ENCODE measurements at places on chromosomes 12 and 14. TPM values are rescaled to one million over a fixed set of nuclear protein-coding genes. Genes with fewer than 3 reads are reported as not detected.

Gene CCDC38
- total RNA-seq: not detected

Gene TMEM52B
- not detected for total RNA-seq

Gene MPHOSPH9
- 42.5 TPM for total RNA-seq

Gene EML5
- total RNA-seq: 2.9 TPM

Gene TSPAN19
- total RNA-seq: not detected

Gene CLBA1
- total RNA-seq: 21.1 TPM

Gene BRI3BP
- 8.0 TPM for total RNA-seq

Gene IFT81
- total RNA-seq: 6.3 TPM

Gene TAS2R50
- total RNA-seq: 3.1 TPM

Gene CCDC175
- not detected for total RNA-seq

DNA sequence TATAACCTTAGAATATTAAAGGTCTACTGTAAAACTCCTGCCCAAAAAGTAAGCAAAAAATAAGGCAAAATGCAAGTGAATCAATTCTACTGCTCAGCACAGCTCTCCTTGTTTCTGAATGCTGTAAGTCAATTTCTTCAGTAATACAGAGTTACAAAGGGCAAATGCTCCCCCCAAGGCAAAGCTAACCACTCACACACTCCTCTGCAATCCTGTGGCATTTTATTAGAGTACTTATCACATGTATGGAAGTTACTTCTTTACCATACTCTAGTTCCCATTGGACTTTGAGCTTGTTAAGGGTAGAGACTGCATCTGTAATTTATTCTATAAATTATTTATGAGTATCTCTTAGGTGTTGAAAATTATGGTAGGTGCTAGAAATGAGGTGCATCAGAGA lies 27.2 kb downstream of the SEL1L start:
- H3K27ac ChIP-seq: no peak overlapping the region
- H3K27me3 ChIP-seq: no peaks in the 10 kb centered on the region
- H3K4me1 ChIP-seq: peaks cover 60% of the 10 kb centered on the region
- no peak overlapping the region for H3K4me3 ChIP-seq

- no peaks in the 10 kb centered on the region for H3K4me1 ChIP-seq
- DNase-seq: no peak
- no peak overlapping the region for H3K27ac ChIP-seq
- H3K36me3 ChIP-seq: no peaks in the 10 kb centered on the region
- no peak overlapping the region for H3K4me3 ChIP-seq
Observed at GRCh38 chr14:28373721-28374120, 392.9 kb upstream of the FOXG1 start.

- H3K36me3 ChIP-seq: no peaks in the 10 kb centered on the region
- DNase-seq: no peak
- no peak overlapping the region for H3K27ac ChIP-seq
- H3K27me3 ChIP-seq: no peaks in the 10 kb centered on the region
- no peak overlapping the region for H3K4me3 ChIP-seq
Observed at GRCh38 chr14:38080696-38081095, 127.0 kb upstream of the SSTR1 start.

GRCh38 chr14:74586681-74587362 lies 25.2 kb downstream of the LTBP2 start:
- peaks cover 21% of the 10 kb centered on the region for H3K4me1 ChIP-seq
- no peaks in the 10 kb centered on the region for H3K36me3 ChIP-seq
- H3K4me3 ChIP-seq: no peak overlapping the region
- no peak overlapping the region for H3K27ac ChIP-seq

DNA sequence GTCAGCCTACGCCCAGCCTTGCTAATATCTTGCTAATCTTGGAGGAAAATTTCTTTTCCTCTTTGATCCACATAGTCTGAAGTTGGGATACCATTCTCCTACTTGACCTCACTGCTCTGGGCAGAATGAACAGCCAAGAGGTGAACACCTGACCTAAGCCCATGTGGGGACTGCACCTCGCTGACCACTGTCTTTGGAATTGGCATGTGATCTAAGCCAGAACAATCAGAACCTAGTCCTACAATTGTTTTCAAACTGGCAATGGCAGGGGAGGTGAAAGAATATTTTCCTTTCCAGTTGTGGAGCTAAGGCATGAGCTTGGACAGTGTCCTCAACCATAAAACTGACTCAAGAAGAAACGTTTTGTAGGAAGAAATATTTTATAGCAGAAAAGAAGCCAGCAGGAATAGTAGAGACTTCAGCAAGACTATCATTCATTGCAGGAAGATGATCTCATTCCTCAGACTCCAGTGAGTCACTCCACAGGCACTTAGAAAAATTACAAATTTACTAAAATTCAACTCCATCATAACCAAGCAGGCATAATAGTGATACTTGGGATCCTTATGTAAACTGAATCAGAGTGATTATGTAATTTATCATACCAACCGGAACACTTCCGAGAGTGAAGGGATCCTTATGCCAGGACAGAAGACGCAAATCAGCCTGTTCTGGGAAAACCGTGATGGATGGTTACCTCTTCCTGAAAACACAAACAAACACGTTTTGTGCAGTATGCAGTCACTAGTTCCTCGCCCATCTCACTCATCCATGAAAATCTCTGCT lies 14.7 kb downstream of the PTPRO start:
- DNase-seq: no peak
- H3K27me3 ChIP-seq: no peaks in the 10 kb centered on the region
- no peaks in the 10 kb centered on the region for H3K4me1 ChIP-seq
- no peaks in the 10 kb centered on the region for H3K36me3 ChIP-seq
- H3K4me3 ChIP-seq: no peak overlapping the region

- H3K36me3 ChIP-seq: no peaks in the 10 kb centered on the region
- H3K27ac ChIP-seq: no peak overlapping the region
- no peak overlapping the region for H3K4me3 ChIP-seq
- no peak for DNase-seq
- no peaks in the 10 kb centered on the region for H3K27me3 ChIP-seq
Observed at GRCh38 chr14:67503331-67503730, 14.8 kb upstream of the TMEM229B start.

- H3K27me3 ChIP-seq: no peaks in the 10 kb centered on the region
- no peak overlapping the region for H3K4me3 ChIP-seq
- no peaks in the 10 kb centered on the region for H3K36me3 ChIP-seq
- H3K4me1 ChIP-seq: no peaks in the 10 kb centered on the region
- DNase-seq: no peak
- no peak overlapping the region for H3K27ac ChIP-seq
Observed at GRCh38 chr14:25067600-25067999, 17.7 kb upstream of the STXBP6 start.

- H3K4me1 ChIP-seq: no peaks in the 10 kb centered on the region
- no peak for DNase-seq
Observed at GRCh38 chr14:23114120-23114458, 5.0 kb downstream of the CEBPE start.

GRCh38 chr12:80233926-80234325 lies 134.6 kb downstream of the OTOGL start:
- DNase-seq: no peak
- no peak overlapping the region for H3K27ac ChIP-seq
- no peak overlapping the region for H3K4me3 ChIP-seq
- no peaks in the 10 kb centered on the region for H3K36me3 ChIP-seq
- no peaks in the 10 kb centered on the region for H3K4me1 ChIP-seq
- no peaks in the 10 kb centered on the region for H3K27me3 ChIP-seq

- DNase-seq: no peak
- H3K4me1 ChIP-seq: peaks cover 10% of the 10 kb centered on the region
- H3K36me3 ChIP-seq: peaks cover 13% of the 10 kb centered on the region
- H3K27ac ChIP-seq: no peak overlapping the region
- H3K4me3 ChIP-seq: no peak overlapping the region
Observed at GRCh38 chr12:105204916-105205315, 31.1 kb downstream of the APPL2 start.

- no peaks in the 10 kb centered on the region for H3K27me3 ChIP-seq
- H3K4me1 ChIP-seq: peaks cover 13% of the 10 kb centered on the region
- H3K4me3 ChIP-seq: no peak overlapping the region
- H3K27ac ChIP-seq: no peak overlapping the region
Observed at GRCh38 chr12:111454716-111455447, 49.2 kb downstream of the SH2B3 start.

GRCh38 chr14:105275267-105275946 lies 25.4 kb downstream of the BRF1 start:
- no peak overlapping the region for H3K27ac ChIP-seq
- no peak for DNase-seq
- peaks cover 59% of the 10 kb centered on the region for H3K4me1 ChIP-seq
- H3K36me3 ChIP-seq: no peaks in the 10 kb centered on the region
- H3K4me3 ChIP-seq: no peak overlapping the region

DNA sequence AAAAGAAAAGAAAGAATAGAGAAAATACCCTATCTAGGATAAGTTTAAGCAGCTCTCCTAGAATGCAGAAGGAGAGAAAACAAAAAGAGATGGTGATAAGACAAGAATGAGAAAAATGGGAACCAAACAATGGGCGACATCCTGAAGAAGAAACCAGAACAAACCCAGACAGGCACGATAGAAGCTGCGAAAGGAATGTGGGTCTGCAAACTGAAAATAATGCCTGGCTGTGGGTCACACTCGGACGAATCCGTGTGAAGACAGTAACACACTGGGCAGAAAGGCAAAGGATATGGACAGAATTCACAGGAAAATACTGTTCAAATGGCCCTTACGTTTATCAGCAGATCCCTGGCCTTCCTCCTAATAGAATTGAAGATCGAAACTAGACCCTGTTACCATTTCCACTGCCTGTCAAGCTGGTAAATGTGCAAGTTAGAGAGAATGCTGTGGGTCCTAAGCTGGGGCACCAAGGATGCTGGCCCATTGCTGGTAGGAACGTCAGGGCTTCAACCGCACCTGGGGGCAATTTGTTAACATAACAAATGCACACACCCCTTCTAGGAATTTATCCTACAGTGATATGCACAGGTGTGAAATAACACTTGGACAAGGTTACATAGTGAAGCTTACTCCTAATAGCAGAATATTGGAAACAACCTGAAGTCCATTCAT lies 117.5 kb upstream of the RFLNA start:
- H3K36me3 ChIP-seq: no peaks in the 10 kb centered on the region
- no peak overlapping the region for H3K27ac ChIP-seq
- H3K4me1 ChIP-seq: no peaks in the 10 kb centered on the region
- H3K4me3 ChIP-seq: no peak overlapping the region
- H3K27me3 ChIP-seq: no peaks in the 10 kb centered on the region
- no peak for DNase-seq

DNA sequence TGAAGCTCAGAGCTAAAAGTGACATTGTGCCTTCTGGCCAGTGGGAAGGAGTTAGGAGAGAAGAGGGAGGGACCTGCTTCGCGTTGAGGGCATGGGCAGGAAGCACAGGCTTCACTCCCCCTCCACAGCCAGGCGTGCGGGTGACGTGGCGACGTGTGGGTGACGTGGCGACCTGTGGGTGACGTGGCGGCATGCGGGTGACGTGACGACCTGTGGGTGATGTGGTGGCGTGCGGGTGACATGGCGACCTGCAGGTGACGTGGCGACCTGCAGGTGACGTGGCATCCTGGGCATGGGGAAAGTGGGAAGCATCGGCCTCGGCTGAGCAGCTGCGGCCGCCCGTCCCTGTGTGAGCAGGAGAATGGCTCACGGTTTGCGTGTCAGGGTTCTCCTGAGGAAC lies 8.2 kb upstream of the GALNT9 start:
- H3K4me3 ChIP-seq: no peak overlapping the region
- no peaks in the 10 kb centered on the region for H3K27me3 ChIP-seq
- H3K36me3 ChIP-seq: no peaks in the 10 kb centered on the region
- no peaks in the 10 kb centered on the region for H3K4me1 ChIP-seq
- DNase-seq: no peak
- no peak overlapping the region for H3K27ac ChIP-seq

- no peak overlapping the region for H3K27ac ChIP-seq
- H3K27me3 ChIP-seq: no peaks in the 10 kb centered on the region
- H3K4me3 ChIP-seq: no peak overlapping the region
- no peaks in the 10 kb centered on the region for H3K36me3 ChIP-seq
Observed at GRCh38 chr12:120500581-120500980, 4.7 kb downstream of the DYNLL1 start.

GRCh38 chr14:61736751-61737150 lies 25.5 kb upstream of the SNAPC1 start:
- no peak for DNase-seq
- no peak overlapping the region for H3K4me3 ChIP-seq
- no peak overlapping the region for H3K27ac ChIP-seq
- no peaks in the 10 kb centered on the region for H3K4me1 ChIP-seq

DNA sequence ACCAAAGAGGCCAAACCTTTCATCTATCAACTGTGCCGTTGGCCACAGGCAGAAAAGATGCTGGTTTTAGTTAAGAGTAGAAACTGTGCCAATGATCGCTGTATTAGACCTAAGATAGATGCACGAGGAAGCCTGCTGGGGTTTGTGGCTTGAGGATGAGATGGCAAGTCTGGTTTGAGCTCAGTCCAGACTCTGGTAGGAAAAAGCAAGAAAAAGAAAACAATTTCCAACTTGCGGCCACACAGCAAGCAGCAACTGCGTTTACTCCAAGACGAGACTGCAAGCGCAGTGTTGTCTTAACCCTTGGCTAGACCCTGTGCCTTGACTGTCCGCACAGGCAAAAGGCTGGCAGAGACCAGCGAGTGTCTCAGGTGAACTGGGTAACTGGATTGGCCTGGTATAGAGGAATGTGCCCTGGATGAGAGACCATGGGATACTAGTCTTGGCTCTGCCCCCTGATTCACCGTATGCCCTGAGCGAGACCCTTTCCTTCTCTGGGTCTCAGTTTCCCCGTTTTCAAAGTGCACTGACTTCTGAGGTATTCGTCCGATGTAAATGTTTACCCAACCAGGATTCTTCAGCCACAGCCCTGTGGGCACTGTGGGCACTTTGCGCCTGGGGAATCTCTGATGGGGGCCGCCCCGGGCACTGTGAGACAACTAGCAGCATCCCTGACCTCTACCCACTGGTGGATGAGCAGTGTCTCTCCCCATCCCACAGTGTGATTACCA lies 113.4 kb downstream of the DICER1 start:
- H3K27ac ChIP-seq: no peak overlapping the region
- no peak overlapping the region for H3K4me3 ChIP-seq
- no peaks in the 10 kb centered on the region for H3K27me3 ChIP-seq
- DNase-seq: no peak
- no peaks in the 10 kb centered on the region for H3K36me3 ChIP-seq
- no peaks in the 10 kb centered on the region for H3K4me1 ChIP-seq
